ENCODE measurements at places on chromosomes 3 and 15.
A peak's percentile ranks its signal among the peaks of the same experiment; 100 is the strongest.

DNA sequence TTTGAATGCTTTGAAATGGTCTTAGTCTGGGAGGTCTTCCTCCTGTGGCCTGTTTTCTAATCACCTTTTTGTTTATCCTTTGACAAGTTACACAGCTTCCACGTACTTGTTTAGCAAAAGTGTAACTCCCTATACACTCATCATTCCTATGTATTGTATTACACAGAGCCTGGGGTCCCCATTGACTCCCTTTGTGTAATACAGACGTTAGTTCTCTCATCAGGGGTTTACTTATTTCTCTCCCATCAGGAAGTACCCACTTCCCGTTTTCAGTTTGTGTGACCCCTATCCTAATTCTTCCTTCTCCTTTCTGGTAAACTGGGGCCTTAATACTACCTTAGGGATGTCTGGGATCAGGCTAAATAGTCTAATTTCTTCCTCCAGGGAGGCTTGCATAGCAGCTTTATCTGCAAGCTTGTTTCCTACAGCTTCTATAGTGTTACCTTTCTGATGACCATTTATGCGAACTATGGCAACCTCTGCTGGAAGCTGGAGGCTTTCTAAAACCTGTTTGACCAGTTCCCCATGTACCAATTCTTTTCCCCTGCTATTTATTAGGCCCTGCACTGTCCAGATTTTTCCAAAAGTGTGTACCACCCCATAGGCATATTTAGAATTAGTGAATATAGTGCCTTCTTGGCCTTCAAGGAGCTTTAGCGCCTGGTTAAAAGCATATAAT, 22.4 kb downstream of the ARL8B start:
- DNase-seq = peak; percentile 57

DNA sequence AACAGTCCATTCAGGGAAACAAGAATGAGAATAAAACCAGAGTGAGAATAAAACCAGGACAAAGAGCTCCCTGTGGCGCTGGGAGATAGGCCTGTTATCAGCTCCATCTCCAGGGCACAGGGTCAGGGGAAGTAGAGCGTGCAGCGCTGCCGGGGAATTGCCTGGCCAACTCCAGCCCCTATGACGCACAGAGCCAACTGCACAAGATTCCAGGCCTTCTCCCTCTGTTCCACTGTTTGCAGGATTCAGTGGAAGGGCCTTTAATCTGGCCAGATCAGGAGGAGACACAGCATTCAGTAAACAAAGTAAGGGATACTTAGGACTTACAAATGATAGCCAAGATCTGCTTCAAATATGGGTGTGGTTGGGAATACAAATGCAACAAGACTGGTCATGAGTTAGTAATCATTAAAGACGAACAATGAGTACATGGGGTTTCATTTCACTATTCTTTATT, 49.4 kb downstream of the ITGB5 start:
- peak; percentile 74 for DNase-seq

GRCh38 chr3:17775073-17775472, 32.6 kb upstream of the TBC1D5 start:
- DNase-seq = no peak

- DNase-seq = peak; percentile 85
Measured at GRCh38 chr15:44536302-44536961, 515 bp upstream of the EIF3J start.

- DNase-seq = no peak
Measured at GRCh38 chr3:10447527-10448260, 57.7 kb downstream of the ATP2B2 start.

- no peak for DNase-seq
Measured at GRCh38 chr3:153901152-153901551, 220.0 kb upstream of the ARHGEF26 start.

- DNase-seq = peak; percentile 77
Measured at GRCh38 chr15:56821721-56822425, 88.6 kb upstream of the ZNF280D start.

DNA sequence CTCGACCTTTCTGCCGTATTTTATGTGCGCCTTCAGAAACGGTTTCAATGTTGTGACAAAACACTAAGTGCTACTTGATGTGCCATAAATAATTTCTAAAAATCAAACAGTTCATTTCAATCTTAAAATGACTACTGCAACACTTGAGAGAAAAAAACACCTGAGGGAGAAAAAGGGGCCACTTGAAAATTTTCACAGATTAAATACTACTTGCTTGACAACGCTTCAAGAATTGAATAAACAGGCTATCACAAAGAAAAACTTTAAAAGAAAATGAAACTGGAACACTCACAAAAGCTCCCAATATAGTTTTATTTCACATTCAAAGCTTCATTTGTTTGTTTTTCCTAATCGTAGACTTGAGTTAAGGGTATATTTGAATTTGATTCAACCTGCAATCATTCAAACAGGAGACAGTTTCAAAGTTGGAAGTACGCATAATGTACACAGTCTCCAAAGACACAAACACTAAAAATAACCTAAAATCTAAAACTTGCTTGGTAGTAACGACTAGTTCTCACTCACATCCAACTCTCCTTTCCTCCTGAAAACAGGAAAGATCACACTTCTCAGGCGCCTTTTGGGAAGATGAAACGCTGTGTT, 380.7 kb downstream of the ERC2 start:
- DNase-seq = no peak

DNA sequence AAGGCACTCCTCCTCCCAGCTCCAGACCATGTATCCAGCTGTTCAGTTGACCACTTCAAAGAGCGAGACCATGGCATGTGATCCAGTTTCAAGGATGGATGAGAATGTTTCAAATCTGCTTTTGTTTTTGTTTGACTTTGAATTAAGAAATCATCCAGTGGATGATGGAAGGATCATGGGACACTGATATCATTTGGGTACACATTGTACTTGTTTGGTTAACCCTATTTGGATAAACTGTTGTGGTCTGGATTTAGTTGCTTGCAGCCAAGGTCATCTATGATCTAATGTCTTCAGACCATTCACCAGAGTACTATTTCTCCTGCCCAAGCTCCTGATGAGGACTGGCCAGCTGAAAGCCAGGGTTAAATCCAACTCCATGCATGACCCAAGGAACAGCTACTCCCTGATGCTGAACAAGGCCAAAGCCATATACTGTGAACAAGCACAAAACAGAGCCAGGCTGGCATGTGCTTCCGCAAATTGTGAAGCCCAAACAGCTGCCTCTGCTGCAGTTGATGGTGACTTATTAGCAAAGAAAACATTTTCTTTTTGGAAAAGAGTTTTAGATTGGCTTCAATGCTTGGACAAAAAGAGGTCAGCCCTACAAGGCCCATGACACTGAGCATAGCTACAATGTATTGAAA, 5.2 kb upstream of the ADAMTS17 start:
- no peak for DNase-seq

DNA sequence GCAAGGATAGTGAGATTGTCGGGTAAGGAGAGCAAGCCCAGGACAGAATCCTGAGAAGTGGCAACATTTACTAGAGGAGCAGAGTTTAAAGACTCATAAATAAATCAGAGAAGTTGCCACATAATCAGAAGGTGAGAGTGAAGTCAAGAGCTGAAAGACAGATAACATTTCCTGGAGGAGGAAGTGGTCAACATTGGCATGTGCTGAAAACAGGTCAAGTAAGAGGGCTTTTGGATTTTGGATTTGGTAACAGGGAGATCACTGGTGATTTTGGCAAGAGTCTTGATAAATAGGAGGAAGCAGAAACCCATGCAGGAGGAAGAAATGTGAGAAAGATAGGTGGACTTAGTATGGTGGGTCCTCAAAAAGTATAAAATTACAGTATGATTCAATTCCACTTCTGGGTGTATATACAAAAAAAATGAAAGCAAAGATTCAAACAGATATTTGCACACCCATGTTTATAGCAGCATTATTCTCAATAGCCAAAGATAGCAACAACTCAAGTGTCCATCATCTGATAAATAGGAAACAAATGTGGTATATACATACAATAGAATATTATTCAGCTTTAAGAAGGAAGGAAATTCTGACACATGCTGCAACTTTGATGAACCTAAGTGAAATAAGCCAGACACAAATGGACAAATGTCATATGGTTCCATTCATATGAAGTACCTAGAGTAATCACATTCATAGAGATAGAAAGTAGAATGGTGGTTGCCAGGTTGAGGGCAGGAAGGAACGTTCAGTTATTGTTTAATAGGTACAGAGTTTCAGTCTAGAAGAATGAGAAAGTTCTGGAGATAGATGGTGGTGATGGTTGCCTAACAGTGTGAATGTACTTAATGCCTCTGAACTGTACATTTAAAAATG, 27.3 kb upstream of the MBNL1 start:
- no peak for DNase-seq

DNA sequence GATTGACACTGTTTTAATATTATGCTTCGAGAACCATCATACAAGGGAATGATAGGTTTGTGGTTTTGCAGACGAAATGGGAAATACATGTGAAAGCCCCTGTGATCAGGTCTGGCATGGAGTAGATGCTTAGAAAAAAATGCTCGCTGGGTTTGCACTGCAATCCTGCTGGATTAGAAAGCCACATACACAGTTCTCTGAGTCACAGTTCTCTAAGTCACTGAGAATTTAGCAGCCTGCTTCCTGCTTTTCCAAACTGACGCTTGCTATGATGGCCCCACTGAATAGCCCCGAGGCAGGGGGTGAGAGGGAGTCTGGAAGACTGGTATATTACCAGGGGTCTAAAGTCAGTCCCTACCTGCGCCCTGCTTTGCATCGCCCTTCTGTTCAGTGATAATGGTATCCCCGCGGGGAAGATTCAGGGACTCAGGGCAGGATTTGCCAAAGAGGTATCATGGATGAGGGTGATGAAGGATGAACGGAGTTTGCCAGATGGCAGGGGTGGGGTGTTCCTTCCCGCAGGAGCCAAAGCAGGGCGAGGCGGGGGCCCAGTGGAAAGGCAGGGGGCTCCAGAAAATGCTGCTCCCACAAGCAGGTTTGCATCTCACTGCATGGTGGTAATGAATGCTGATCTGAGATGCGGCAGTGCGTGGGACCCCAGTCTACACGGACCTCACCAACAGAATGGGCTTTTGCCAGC, 82.3 kb downstream of the IQSEC1 start:
- DNase-seq = peak; percentile 57

DNA sequence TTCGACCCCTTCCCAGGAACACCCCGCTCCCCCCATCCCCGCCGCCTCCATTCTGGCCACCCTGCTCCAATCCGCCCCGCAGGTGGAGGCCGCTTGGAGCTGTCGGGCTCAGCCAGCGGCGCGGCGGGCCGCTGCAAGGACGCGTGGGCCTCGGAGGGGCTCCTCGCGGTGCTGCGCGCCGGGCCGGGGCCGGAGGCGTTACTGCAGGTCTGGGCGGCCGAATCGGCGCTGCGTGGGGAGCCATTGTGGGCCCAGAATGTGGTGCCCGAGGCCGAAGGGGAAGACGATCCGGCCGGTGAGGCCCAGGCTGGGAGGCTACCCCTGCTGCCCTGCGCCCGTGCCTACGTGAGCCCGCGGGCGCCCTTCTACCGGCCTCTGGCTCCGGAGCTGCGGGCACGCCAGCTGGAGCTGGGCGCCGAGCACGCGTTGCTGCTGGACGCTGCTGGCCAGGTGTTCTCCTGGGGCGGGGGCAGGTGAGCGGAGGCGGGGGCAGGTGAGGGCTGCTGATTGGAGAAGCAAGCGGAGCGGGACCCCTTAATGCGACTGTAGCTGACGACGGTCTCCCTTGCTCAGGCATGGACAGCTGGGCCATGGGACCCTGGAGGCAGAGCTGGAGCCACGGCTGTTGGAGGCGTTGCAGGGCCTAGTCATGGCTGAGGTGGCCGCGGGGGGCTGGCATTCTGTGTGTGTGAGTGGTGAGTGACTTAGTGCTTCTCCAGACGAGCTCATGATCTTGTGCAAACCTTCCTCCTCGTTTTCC, 2.5 kb downstream of the RCCD1 start:
- DNase-seq = peak; percentile 40

GRCh38 chr3:96813820-96814650, at the start of gene EPHA6:
EPHA6 (plus strand) TSS chr3:96814594.
- peak; percentile 57 for DNase-seq

- DNase-seq = no peak
Measured at GRCh38 chr3:184016169-184016570, 1.5 kb downstream of the ABCC5 start.

DNA sequence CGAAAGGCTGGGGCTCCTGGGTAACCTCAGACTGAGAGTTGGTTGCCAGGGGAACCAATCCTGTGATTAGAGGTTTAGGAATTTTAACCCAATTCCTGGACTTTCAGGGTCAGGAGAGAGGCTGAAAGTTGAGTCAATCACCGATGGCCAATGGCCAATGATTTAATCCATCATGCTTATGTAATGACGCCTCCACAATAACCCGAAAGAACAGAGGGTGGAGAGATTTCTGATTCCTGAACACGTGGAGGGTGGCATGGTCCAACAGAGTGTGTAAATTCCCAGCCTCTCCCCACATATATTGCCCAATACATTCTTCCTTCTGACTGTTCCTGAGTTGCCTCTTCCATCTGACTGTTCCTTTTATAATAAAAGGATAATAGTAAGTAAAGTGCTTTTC, 137.2 kb upstream of the CBLB start:
- peak; percentile 96 for DNase-seq

GRCh38 chr3:158780766-158781165, 21.1 kb upstream of the MFSD1 start:
- DNase-seq = no peak

DNA sequence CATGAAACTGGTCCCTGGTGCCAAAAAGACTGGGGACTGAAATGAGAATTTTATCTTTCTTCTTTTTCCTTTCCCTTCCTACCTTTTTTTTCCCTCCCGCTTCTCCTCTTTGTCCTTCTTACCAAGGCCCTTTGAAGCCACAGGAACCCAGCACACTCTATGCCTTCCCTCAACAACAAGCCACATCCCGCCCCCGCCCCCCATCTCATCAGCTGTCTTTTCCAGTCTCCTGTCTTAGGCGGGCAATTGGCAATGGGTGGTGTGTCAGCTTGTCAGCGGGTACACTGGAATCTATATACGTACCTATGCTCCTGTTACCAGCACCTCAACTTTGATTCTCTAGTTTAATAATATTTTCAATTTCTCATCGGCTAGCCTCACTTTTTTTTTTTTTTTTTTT, 56.3 kb upstream of the CHD2 start:
- no peak for DNase-seq

DNA sequence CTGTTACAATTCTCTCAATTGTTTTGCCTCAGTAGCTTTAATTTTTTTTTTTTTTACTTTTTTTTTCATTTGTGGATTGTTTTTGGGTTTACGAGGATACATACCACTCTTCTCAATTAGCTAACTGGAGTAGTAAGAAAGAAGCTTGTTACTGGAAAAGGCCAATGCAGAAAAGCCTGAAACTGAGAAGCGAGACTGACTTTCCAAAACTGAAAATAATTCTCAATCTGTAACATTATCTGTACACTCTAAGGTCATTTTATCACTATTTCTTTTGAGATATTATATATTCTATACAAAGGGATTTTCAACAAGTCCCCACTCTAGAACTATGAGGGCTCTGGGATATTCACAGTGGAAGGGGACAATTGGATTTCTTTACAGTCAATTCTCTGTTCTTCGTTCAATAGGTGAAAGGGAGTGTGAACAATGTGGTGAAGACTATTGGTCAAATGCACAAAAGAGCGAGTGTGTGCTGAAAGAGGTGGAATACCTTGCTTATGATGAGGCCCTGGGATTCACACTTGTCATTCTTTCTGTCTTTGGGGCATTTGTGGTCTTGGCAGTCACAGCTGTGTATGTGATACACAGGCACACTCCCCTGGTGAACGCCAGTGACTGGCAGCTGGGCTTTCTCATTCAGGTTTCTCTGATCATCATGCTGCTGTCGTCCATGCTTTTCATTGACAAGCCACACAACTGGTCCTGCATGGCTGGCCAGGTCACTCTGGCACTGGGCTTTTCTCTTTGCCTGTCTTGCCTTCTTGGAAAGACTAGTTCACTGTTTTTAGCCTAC, 83.9 kb upstream of the KCNAB1 start:
- no peak for DNase-seq

- no peak for DNase-seq
Measured at GRCh38 chr3:7340795-7341194, 479.9 kb downstream of the GRM7 start.

Data from epithelial cell of esophagus (primary cell).